Activated CD8-positive, alpha-beta memory T cell treated with anti-CD3 and anti-CD28 coated beads, Interleukin-2, amount 10 ng/mL, durations not matched to agents 7 days and 5 days (primary cell): ENCODE measurements at places on chromosomes 5 and 9.

- DNase-seq, result no peak
- peaks cover 9% of the 10 kb centered on the region for H3K36me3 ChIP-seq
- H3K4me1 ChIP-seq, result peaks cover 76% of the 10 kb centered on the region
- peak overlapping the region; percentile 95 for H3K27ac ChIP-seq
- H3K27me3 ChIP-seq, result no peaks in the 10 kb centered on the region
These were observed 31.0 kb downstream of the CSF2 start for GRCh38 chr5:132104556-132104955.

- no peak overlapping the region for H3K27ac ChIP-seq
- no peak overlapping the region for H3K4me3 ChIP-seq
- DNase-seq, result no peak
- peaks cover 16% of the 10 kb centered on the region for H3K4me1 ChIP-seq
- H3K27me3 ChIP-seq, result no peaks in the 10 kb centered on the region
- peaks cover 24% of the 10 kb centered on the region for H3K36me3 ChIP-seq
These were observed 8.1 kb downstream of the SEC24A start for GRCh38 chr5:134656690-134657089.

- H3K27me3 ChIP-seq, result peaks cover 35% of the 10 kb centered on the region
- no peak overlapping the region for H3K4me3 ChIP-seq
- no peak overlapping the region for H3K27ac ChIP-seq
- no peak for DNase-seq
- no peaks in the 10 kb centered on the region for H3K4me1 ChIP-seq
- no peaks in the 10 kb centered on the region for H3K36me3 ChIP-seq
These were observed 133.3 kb downstream of the MACROH2A1 start for GRCh38 chr5:135265497-135266302.

DNA sequence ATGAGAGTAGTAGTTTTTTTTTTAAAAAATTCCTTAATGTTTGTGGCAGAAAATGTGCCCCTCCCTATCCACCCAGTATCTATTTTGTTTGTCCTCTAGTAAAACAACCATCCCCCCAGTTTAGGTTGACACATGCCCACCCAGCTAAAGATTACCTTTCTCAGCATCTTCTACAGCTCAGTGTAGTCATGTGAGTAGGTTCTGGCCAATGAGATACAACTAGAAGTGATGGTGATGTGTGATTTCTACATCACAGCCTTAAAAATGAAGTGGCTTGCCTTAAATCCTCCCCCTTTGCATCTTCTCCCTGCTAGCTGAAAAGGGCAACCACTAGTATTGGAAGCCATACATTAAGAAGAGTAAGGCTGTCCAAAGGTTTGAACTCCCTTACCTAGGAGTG is 14.9 kb downstream of the CHD1 start:
- H3K4me1 ChIP-seq, result peaks cover 46% of the 10 kb centered on the region
- H3K36me3 ChIP-seq, result peaks cover 32% of the 10 kb centered on the region

DNA sequence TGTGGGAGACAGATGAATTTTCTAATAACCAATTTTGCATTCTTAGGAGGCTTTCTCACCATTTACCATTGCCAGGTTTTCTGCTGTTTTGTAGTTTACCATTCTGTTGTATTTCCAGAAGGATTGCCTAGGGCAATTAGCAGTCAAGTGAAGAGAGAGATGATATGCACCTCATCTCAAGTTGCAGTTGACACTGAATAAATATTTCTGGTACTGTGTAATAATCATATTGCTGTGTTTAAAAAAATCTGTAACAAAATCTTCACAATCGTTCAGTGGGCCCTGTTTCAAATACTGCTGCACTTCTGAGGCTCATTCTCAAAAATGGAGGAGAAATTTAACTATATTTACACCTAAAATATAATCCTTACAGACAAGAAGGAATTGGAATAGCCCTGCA is 706.1 kb upstream of the PTPRD start:
- no peak for DNase-seq
- no peaks in the 10 kb centered on the region for H3K4me1 ChIP-seq
- no peak overlapping the region for H3K4me3 ChIP-seq
- no peaks in the 10 kb centered on the region for H3K27me3 ChIP-seq
- H3K36me3 ChIP-seq, result no peaks in the 10 kb centered on the region
